ENCODE measurements at places on chromosomes 6 and 20.

- DNase-seq: peak; percentile 88
Observed at GRCh38 chr20:56358600-56359211, at the start of gene FAM210B. TSS of gene FAM210B (plus strand) at chr20:56358974. CDS start at chr20:56359006, 32 bp downstream.

- DNase-seq: peak; percentile 84
Observed at GRCh38 chr6:17280552-17281090, 540 bp upstream of the RBM24 start.

- DNase-seq: no peak
Observed at GRCh38 chr6:144339859-144340452, 54.8 kb downstream of the UTRN start.

GRCh38 chr6:3844097-3844463, 5.1 kb upstream of the FAM50B start:
- no peak for DNase-seq

DNA sequence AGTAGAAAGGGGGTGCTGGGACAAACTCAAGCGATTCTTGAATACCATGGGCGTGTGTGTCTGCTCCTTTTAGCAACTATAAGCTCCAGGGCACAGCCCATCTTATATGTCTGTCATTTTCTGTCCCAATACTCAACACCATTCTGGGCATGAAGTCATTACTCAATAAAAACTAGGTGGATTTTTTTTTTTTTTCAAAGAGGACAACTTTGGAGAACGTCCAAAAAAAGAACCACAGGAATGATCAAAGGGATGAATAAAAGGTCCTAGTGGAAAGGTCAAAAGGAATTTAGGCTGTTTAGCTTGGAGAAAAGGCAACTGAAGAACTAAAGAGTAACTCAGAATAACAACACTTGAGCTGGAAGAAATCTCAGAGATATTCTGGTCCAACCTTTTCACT, 24.4 kb downstream of the UQCC1 start:
- DNase-seq: no peak

GRCh38 chr20:13745784-13746183, 38.9 kb downstream of the ESF1 start:
- no peak for DNase-seq

- no peak for DNase-seq
Observed at GRCh38 chr6:138523347-138524210, 24.3 kb upstream of the NHSL1 start.

DNA sequence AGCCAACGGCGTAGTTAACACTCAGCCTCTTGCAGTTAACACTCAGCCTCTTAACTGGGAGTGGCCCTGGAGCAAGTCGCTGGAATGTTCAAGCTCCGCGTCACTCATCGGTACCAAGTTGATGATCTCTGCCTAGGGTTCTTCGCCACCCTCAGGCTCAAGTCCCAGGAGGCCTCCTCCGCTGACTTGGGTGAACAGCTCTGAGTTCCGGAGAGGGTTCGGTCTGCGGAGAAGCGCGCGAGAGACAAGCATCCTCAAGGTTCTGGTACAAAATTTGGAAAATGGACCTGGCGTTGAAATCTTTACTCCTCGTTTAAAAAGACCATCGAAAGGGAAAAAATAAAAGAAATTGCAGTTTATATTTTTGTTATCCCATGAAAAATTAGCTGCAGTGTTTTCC, 876 bp upstream of the DSP start:
- DNase-seq: no peak

DNA sequence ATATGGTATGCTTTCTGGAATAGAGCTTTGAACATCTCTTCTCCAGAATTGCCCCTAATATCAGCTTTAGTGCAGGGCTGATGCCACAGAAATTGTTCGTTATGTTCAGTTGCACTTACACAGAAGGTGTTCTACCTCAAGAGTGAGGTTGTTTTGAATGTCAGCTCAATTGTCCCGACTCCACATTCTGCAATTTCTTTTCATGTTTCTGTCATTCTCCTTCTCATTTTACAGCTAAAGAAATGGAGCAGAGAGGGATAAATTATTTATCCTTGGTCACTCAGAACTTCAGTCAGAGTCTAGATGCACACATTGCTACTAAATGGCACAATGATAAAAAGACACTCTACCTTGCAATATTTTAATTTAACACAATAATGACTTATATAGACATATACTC, 137.0 kb upstream of the CCN2 start:
- DNase-seq: no peak

DNA sequence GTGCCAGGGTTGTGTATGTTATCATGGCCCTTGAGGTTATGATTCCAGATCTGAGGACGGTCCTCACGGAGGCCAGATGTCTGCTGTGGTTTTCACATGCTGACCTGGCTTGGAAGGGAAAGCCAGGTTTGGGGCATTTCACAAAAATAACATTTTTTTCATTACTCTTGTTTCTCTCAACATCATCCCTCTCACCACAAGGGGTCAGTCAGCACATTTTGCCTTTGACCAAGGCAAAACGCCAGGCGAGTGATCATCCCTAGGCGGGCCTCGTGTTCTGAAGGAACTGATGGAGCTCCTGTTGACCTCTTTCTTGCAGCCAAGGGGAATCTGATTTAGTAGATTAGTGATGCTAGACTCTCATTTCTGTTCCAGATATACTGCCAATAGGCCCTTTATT, 133.5 kb downstream of the TBC1D7 start:
- no peak for DNase-seq

GRCh38 chr6:20375436-20375835, 26.2 kb upstream of the E2F3 start:
- no peak for DNase-seq

- DNase-seq: no peak
Observed at GRCh38 chr20:38534756-38535155, 46.2 kb upstream of the ADIG start.

DNA sequence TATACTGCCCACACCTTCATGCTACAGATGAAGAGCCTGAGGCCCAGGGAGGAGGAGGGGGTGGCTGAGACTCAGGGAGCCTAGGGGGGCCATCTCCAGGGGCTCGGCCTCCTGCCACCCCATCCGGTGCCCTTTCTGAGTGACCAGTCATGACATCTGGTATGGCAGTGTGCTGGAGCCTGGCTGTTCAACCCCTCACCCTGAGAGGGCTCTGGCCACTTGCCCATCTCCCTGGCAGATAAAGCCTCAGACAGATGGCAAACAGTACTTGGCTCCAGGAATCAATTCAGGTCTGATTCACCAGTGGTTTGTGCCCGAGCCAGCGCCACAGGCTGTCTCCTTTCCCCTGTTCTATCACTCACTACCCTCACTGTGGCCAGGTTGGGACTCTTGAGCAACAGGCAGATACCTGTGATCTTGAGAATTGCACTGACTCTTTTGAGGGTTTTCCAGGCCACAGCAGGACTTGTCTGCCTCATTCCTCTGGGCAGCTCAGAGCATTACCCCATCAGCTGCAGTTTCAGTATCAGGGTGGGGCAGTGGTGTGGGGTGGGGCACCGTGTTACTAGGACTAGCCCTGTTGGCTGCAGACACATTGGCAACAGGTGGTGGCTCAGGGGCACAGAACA, 22.8 kb downstream of the SRSF3 start:
- DNase-seq: peak; percentile 67

DNA sequence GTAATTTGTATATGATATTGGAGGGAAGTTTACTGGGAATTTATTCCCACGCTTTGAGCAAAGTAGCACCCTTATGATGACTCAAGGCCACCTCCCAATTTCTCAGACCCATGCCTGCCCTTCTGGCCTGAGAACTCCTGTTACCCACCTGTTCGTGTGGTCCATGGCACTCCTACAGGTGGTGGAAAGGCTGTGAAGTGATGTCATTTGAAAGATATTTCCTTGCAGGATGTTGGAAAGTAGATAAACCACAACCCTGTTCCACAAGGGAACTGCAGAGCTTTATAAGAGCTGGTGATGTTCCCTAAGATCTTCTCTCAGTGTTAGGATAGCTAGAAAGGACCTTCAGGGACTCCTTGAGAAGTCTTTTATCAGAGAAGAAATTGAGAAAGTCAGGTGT, 70.5 kb downstream of the ADGRG6 start:
- DNase-seq: no peak

DNA sequence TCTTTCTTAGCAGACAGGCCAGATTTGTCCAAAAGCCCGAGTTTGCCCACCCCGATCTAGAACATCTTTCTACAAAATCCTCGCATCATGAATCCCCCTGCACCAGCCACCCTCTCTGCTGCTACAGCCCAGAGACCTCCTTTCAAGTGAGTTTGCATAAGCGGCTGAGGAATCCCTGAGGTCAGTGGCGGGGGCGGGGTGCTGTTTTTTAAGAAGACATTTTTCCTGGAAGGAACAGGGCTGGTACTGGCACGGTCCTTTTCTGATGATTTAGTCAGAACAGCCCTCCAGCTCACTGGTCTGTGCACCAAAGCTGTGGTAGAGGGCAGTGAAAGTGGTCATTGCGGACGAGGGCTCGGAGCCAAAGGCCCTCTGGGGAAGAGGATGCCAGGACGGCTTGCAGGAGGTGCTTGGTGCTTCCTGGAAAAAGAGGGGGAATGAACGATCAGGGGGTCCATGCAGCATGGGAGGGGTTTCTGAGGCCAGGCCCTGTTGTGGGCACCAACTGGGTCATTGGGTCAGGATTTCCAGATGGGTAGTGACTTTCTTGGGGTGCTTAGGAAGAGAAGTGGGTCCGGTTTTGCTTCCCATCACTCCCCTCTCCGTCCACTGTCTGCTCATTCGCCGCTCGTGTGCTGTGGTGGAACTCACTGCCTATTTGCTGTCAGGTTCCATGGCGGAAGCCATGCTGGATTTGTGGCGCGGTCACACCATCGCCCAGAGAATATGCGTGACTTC, 50.4 kb downstream of the GNAS-AS1 start:
- no peak for DNase-seq

- peak; percentile 83 for DNase-seq
Observed at GRCh38 chr6:26021001-26021349, 58.4 kb downstream of the TRIM38 start.

DNA sequence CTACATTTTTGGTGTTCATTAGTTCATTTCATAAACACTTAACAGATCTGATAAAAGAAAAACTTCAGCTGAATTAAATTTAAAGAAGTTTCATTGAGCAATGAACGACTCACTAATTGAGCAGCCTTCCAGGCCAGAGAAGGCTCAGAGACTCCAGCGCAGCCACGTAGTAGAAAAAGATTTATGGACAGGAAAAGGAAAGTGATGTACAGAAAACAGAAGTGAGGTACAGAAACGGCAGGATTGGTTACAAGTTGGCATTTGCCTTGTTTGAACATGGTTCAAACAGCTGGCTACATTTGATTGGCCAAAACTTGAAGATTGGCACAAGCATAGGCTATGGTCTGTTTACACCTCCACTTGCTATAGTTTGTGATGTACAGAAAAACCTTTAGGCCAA, 166.3 kb upstream of the DTNBP1 start:
- no peak for DNase-seq

GRCh38 chr6:106087548-106088325, 1.6 kb downstream of the PRDM1 start:
- no peak for DNase-seq

DNA sequence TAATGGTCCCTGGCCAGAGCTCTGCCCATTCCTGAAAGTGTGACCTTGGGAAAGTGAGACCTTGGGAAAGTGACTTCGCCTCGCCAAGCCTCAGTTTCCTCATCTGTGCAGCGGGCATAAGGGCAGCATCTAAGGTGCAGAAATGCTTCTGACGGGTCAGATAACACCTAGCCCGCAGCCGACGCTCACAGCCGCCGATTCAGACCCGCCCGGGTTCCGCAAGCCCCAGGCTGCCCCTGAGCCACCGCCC, 486 bp downstream of the FKBP1A start:
- no peak for DNase-seq

- no peak for DNase-seq
Observed at GRCh38 chr20:58624687-58625086, 26.4 kb upstream of the STX16 start.

- DNase-seq: no peak
Observed at GRCh38 chr6:52013035-52013434, 74.4 kb downstream of the PKHD1 start.

GRCh38 chr6:130167655-130168054, 55.1 kb downstream of the SAMD3 start:
- DNase-seq: no peak

DNA sequence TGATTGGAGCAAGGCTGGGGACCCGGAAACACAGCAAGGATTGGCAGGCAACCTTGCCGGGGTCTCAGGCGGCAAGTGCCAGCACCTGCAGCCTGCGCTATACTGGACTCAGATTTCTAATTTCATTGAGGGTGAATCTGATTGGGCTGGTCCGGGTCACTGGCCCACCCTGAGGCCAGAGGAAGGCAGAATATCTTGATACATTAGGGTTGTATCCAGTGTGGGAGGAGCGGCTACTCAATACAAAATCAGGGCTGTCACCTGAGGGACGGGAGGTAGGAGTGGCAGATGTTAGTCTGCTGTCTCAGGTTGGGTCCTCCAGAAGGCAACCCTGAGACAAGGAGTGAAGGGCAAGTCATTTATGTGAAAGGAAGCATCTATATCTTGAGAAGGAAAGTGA, 40.7 kb downstream of the BFSP1 start:
- no peak for DNase-seq

- DNase-seq: no peak
Observed at GRCh38 chr20:59749301-59749700, 145.0 kb downstream of the PHACTR3 start.

GRCh38 chr20:22977047-22977785, 57.9 kb upstream of the SSTR4 start:
- no peak for DNase-seq

GRCh38 chr6:106510090-106510970, 119.0 kb downstream of the RTN4IP1 start:
- no peak for DNase-seq

- no peak for DNase-seq
Observed at GRCh38 chr6:146915671-146916127, 288.5 kb upstream of the STXBP5 start.

DNA sequence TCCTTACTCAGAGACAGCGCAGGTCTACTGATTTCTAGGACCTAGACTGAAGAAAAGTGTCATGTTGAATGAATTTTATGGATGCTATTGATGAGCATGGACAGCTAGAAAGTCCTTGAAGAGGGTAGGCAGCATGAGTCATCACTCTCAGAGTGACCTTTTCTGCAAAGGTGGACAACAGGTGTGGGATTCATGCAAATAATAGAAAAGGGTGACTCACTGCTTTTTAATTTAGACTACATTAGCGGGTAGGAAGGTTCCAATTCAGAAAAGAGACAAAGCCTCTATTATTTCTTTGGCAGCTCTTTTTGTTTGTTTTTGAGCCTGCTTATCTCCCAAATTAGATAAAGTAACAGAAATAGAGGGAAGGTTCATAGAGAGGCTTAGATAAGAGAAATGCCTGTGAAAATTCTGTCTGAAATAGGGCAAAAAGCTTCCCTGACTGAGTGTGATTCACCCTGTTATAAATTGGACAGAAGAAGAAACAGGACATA, 191.4 kb downstream of the TENT5A start:
- DNase-seq: no peak

DNA sequence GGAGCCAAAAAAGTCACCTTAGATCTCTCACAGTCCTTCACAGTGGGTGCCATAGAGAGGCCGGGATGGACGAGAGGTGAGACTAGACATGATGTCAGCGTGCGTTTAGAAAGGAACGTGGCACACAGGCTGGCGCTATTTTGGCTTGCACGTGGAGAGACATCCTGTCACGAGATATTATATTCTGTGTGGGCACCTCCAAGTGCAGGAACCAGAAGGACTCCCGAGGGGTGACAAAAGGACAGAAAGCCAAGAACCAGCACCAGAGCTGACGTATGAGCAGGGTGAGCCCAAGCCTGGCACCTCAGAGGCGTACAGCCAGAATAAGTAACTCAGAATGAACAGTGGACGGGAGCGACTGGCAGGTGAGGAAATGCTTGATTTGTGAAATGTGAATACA, 49.9 kb upstream of the QKI start:
- no peak for DNase-seq

All from left forelimb (tissue), 1 donor.